NCI-H446 (cell line): ENCODE measurements at places on chromosomes 3 and 15.

DNA sequence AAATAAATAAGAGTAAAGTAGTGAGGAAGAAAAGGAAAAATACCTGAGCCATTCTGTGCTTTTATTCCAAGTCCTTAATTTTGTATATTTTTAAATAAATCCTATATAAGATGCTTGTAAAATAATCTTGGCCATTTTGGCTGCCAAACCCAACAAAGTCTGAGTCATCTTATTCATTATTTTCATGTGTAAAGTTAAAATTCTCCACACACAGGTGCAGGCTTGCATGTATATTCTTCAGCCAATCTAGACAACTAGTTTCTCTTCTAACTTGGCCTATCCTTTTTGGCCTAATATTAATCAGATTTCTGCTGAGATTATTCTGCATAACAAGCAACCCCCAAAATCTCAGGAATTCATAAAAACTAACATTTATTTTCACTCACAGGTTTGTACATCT lies 189.8 kb upstream of the ATP11B start:
- DNase-seq, result no peak

DNA sequence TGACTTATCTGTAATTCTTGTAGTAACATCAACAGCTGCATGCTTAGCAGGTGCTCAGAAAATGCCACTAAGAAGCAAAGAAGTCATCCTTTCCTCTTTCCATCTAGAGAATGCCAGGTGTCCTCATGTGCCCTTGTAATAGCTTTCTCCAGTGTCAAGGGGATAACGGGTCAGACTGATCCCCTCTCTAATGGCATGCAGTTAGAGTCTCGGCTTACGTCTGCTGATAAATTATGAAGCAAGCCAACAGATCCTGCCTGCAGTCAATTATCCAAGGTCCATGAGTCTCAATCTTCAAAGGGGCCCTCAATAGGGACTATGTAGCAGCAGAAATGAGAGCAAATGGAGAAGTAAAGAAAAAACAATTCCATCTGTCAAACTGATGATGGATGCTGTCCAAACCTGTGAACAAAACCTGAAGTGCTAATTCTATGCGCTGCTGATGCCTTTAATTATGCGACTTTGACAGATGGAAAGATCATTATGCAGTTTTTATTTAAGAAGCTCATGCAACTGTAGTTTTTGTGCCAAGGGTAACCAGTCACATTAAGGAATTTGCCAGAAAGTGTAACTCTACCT lies 162.8 kb upstream of the PEX5L start:
- peak; percentile 6 for DNase-seq

- no peak for DNase-seq
Measured at GRCh38 chr3:119741657-119742590, 39.1 kb downstream of the CFAP91 start.

GRCh38 chr3:55876560-55876959 lies 389.5 kb upstream of the WNT5A start:
- no peak for DNase-seq

GRCh38 chr3:70568626-70569025 lies 256.2 kb upstream of the MDFIC2 start:
- no peak for DNase-seq

GRCh38 chr15:74384881-74385643 lies 17.6 kb upstream of the CYP11A1 start:
- DNase-seq, result no peak

DNA sequence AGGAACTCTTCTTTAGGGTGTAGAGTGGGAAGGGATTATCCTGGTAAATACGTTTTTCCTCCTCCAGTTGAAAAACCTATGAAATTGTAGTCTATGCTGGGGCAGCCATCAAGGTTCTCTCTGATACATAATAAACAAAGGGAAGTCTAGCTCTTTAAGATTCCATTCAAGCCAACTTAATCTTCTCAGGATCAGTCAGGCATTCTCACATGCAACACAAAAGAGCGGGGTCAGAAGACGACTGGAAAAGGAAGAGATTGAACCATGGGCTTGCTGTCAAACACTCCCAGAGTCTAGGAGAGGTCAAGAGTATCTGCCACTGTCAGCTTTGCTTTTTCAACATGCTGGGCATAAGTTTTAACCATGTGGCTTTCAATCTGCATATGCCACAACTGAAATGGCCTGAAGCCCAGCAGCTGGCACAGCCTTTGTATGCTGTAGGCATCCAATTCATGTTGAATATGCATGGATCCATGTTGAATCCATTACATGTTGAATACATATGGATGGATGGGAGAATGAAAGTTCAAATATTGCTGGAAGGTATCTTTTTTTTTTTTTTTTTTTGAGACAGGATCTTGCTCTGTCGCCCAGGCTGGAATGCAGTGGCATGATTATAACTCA lies 8.5 kb downstream of the TRAT1 start:
- DNase-seq, result no peak

GRCh38 chr3:30632065-30632464 lies 25.7 kb downstream of the TGFBR2 start:
- DNase-seq, result no peak

DNA sequence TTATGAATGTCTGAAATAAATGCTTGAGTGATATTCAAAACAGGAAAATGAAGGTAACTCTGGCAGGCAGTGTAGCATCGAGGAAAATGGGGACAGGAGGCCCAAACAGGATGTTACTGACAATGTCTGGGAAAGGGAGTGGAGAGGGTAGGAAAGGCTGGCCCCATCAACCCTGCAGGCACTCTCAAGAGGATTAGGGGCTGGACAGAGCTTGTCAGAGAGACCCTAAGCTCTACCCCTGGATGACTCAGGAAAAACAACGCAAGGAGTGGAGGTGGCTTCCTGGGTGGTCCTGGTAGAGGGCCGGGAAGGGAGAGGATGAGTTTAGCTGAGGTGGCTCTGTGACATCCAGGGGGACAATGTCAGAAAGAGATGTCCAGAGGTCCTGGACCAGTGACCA lies 106.0 kb downstream of the RYK start:
- no peak for DNase-seq

GRCh38 chr3:190222360-190222759 lies 99.9 kb downstream of the CLDN1 start:
- no peak for DNase-seq

- DNase-seq, result peak; percentile 85
Measured at GRCh38 chr3:155382396-155383042, 89.0 kb upstream of the STRIT1 start.

- no peak for DNase-seq
Measured at GRCh38 chr3:114929971-114930732, 216.9 kb downstream of the ZBTB20 start.

- DNase-seq, result no peak
Measured at GRCh38 chr15:77656294-77656693, 23.6 kb upstream of the LINGO1 start.

GRCh38 chr3:160757233-160758106 lies 1.4 kb downstream of the PPM1L start:
- DNase-seq, result peak; percentile 37

GRCh38 chr15:90465930-90466567 lies 63.7 kb upstream of the CRTC3 start:
- no peak for DNase-seq

DNA sequence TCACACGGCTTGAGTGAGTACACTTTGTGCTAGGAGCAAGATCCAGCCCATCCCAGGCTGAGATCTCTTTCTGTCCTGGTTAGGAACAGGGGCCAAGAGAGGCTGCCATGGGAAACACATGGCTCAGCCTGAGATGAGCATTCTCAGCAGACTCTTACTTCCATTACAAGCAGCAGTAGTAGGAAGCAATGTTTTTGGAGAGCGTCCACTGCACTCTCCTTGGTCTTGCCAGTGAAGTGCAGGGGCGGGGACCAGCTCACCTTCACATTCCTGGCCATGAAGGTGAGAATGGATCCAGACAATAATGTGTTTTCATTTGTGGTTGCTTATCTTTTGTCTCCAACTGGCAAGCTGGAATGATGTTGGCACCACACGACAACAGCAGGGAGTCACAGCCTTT lies 24.7 kb downstream of the ZNF80 start:
- no peak for DNase-seq

DNA sequence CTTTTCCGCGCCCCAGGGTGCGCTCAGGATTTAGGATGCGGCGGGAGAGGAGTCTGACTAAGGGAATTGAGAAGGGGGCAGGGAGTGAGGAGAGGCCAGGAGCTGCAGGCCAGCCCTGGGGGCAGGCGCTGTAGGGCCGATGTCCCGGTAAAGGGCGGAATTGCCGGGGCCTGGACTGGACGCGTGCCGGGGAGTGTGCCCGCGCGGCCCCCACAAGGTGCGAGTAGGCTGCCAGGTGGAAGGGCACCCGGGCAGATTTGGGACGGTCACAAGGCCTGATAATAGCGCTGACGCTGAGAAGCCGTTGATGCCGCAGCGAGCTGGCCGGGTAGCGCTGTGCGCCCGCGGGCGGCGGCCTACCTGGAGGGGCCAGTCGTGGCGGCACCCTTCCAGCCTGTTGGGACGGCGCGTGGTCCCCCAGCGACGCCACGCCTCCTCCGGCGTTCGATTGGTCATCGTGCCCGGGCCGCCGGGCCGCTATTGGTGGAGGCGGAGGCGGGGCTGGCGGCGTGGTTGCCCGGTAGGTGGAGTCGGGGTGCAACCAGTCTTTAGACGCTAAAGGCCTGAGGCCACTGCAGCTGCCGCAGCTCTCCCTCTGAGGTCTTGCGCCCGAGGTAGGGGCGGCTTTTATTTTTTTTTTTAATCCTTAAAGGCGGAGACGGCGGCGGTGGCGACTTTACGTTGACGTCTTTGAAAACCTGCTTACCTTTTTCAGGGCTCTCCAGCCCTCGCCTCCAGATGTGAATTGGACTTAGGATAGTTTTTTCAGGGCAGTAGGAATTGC lies 903 bp downstream of the SLC25A38 start:
- DNase-seq, result no peak

GRCh38 chr3:51340013-51340829 lies 44.9 kb upstream of the MANF start:
- no peak for DNase-seq

DNA sequence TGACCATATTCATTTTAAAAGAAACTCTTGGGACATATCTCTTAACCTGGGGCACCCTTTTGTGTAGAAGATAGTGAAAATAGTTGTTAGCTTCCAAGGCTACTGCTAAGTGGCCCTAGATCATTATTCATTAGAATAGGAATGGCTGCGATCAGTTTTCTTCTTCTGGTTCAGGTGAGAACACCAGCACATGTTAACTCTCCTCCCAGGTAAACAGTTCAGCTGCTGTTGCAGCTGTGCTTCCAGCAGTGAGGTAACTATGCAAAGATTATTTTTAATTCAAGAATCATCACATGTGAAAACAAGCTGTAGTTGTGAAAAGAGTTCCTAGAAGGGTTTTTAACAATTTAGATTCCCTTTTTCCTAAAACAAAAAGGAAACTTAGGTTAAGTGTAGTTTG lies 43.3 kb downstream of the ZPLD1 start:
- DNase-seq, result no peak

GRCh38 chr3:148657470-148657869 lies 40.2 kb upstream of the AGTR1 start:
- DNase-seq, result no peak

GRCh38 chr3:12044860-12045259 lies 40.7 kb downstream of the SYN2 start:
- no peak for DNase-seq

DNA sequence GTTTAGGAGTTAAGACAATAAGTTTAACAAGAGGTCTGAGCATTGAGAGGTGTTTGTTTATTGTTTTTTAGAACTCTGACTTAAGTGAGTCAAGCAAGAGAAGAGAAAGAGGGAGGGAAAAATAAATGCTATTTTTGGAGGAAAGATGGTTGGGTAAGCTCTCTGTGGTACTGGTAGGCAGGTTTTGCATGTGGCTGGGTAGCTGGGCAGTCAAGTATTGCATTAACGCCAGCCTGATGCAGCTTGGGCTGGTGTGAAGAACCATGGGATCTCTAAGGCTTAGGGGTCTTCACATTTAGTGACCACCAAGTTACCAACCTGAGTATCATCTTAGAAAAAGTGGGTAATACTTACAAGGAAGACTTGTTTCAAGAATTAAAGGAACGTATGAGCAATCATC lies 534.5 kb upstream of the SEMA6D start:
- DNase-seq, result no peak

DNA sequence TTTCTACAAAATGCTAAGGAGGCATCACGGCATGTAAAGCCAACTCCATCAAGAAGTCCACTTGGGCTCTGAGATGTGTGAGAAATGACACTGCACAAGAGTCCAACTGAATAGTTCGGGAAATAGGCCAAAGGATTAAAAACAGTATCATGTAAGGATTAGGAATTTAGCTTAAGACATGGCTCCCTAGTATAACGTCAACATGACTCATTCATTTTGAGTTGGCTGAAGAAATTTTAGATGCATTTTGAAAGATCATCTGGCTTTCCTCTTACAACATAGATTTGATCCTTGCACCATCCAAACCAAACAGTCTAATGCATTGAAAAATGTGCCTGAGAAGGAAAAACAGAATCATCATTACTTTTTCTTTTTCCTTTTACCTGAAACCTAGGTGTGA lies 109.3 kb upstream of the MME start:
- no peak for DNase-seq

GRCh38 chr15:73952171-73952912 lies 26.1 kb downstream of the LOXL1 start:
- DNase-seq, result no peak

- no peak for DNase-seq
Measured at GRCh38 chr3:2516762-2517441, 418.2 kb downstream of the CNTN4 start.

DNA sequence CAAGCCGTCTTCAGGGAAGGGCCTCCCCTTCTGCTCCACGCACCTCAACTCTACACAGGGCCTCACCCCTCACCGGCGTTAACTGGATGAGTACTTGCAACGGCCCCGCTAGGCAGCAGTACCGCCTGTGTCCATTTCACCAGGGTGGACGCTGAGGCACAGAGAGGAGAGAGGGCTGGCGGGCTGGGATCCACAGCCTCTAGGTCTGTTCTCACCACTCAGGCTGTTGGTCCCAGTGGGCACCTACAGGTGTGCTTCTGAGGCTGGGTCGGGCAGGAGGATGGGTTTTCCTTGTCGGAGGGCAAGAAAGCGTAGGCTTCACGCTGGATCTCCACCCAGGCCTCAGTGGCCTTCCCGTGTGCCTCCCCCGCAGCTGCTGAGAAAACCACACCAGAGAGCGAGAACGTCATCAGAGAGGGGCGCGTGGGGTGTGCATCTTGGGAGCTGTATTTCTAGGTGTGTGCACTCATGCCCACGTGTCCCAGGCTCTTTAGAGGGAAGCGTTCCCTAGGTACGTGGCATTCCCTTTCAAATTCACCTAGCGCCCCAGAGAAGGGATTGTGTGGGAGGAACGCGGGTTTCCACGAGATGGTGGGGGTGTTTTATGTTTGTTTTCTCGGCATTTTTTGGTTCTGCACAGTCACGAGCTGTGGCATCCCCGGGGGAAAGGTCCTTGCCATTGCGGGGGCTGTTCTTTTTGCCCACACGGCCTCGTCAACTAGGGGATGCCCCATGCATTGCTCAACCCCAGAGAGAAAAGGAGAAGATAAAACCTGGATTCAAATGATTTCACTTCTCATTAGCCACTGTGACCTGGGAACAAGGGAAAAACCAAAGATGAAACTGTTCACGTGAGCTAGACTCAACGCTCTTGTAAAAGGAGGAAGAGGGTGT lies 67.7 kb downstream of the MGLL start:
- DNase-seq, result no peak

GRCh38 chr15:52191207-52191606 lies at the start of gene GNB5:
Gene GNB5, minus strand, starts transcription at chr15:52191392. Its CDS starts 6,716 bp downstream, at chr15:52184676.
- DNase-seq, result no peak
